ENCODE measurements at places on chromosomes 1 and 21. TPM values are rescaled to one million over a fixed set of nuclear protein-coding genes. Genes with fewer than 3 reads are reported as not detected.

Gene AKIRIN1
- polyA plus RNA-seq: 22.2 TPM

Gene BTF3L4
- 25.1 TPM for polyA plus RNA-seq

Gene CDK18
- 0.17 TPM for polyA plus RNA-seq

Gene IKBKE
- polyA plus RNA-seq: 17.9 TPM

Gene TINAGL1
- polyA plus RNA-seq: 555 TPM

Gene KRTAP10-7
- polyA plus RNA-seq: not detected

Gene TNFSF18
- 15.3 TPM for polyA plus RNA-seq

Gene CACNA1E
- polyA plus RNA-seq: not detected

Gene C8A
- polyA plus RNA-seq: not detected

Gene PTGER3
- polyA plus RNA-seq: not detected

Gene WDR64
- polyA plus RNA-seq: not detected

Gene GUCA2B
- polyA plus RNA-seq: not detected

Gene DRAXIN
- polyA plus RNA-seq: 0.49 TPM

Gene OLFML2B
- polyA plus RNA-seq: 0.18 TPM

Gene THEM5
- polyA plus RNA-seq: not detected

Gene MLLT11
- 25.2 TPM for polyA plus RNA-seq

Gene ABCG1
- 8.4 TPM for polyA plus RNA-seq

Gene DNAJC6
- polyA plus RNA-seq: 2.3 TPM

Gene EPHA2
- polyA plus RNA-seq: 169 TPM

Gene ZNF593OS
- not detected for polyA plus RNA-seq

Gene RGS18
- not detected for polyA plus RNA-seq

Gene AXDND1
- 0.11 TPM for polyA plus RNA-seq

Gene THEM4
- polyA plus RNA-seq: 22.3 TPM

Gene FAM78B
- 0.10 TPM for polyA plus RNA-seq

Gene XPR1
- 23.9 TPM for polyA plus RNA-seq

Gene XCL1
- not detected for polyA plus RNA-seq

Gene PCBP3
- polyA plus RNA-seq: 0.06 TPM
